Muscle of leg (tissue), 16 donors: ENCODE measurements at places on chromosomes 6 and 20. TPM values are rescaled to one million over a fixed set of nuclear protein-coding genes. Genes with fewer than 3 reads are reported as not detected.

DNA sequence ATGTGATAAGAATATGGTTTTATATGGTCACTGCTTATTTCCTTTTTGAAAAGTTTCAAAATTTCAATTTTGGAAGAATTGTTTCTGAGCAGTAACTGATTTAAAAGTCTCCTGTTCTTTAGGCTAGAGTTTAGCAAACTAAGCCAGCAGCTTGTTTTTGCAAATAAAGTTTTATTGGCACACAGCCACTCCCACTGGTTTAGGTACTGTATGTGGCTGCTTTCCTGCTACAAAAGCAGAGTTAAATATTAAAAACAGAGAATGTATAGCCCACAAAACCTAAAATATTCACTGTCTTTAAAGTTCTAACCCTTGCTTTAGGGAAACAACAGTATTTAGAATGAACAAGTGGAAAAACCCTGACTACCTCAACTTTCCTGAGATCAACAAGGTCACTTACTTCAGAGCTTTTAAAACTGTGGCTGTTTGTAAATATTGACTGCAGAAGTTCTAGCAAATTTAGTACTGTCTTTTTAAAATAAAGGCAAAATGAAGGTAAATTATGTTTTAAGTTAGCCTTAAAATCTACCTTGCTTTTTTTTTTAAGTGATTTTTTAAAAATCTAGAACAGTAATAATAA lies 104.1 kb downstream of the B3GAT2 start:
- DNase-seq: no peak
- H3K27ac ChIP-seq: no peak overlapping the region
- H3K4me1 ChIP-seq: no peaks in the 10 kb centered on the region
- H3K36me3 ChIP-seq: peaks cover 8% of the 10 kb centered on the region
- no peaks in the 10 kb centered on the region for H3K27me3 ChIP-seq

GRCh38 chr6:105458084-105458483 lies 55.2 kb upstream of the PREP start:
- DNase-seq: no peak
- no peak overlapping the region for H3K27ac ChIP-seq
- no peaks in the 10 kb centered on the region for H3K36me3 ChIP-seq
- H3K4me1 ChIP-seq: no peaks in the 10 kb centered on the region

- H3K4me3 ChIP-seq: no peak overlapping the region
- peaks cover 42% of the 10 kb centered on the region for H3K4me1 ChIP-seq
- H3K27me3 ChIP-seq: peaks cover 2% of the 10 kb centered on the region
- DNase-seq: no peak
Measured at GRCh38 chr6:3336859-3337515, 78.2 kb downstream of the PSMG4 start.

DNA sequence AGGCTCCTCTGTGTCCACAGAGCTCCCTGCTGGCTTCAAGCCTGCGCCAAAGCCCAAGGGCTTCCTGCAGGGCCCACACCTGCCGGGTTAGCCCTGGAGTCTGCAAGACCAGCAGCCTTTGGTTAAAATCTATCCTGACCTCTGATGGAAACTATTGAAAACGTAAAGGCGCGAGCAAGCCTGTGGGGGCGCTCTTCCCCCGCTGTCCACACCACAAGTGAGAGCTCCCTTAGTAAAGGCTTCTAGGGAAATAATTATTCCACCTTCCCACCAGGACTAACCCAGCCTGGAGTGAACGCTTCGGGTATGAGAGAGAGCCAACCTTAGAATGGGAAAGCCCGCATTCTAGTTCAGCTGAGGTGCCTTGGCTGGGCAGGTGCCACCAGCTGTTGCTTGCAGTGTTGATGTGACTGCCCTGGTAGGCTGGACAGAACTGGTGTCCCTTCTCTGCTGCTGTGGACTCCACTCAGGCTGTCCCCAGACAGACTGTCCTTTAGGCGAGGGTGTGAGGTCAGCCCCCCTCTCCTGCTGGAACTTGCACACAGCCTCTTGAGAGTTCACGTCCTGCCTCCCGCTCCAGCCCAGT lies 68.7 kb downstream of the SYTL3 start:
- no peak overlapping the region for H3K27ac ChIP-seq
- H3K4me3 ChIP-seq: no peak overlapping the region
- H3K27me3 ChIP-seq: no peaks in the 10 kb centered on the region
- peaks cover 14% of the 10 kb centered on the region for H3K4me1 ChIP-seq
- DNase-seq: no peak

DNA sequence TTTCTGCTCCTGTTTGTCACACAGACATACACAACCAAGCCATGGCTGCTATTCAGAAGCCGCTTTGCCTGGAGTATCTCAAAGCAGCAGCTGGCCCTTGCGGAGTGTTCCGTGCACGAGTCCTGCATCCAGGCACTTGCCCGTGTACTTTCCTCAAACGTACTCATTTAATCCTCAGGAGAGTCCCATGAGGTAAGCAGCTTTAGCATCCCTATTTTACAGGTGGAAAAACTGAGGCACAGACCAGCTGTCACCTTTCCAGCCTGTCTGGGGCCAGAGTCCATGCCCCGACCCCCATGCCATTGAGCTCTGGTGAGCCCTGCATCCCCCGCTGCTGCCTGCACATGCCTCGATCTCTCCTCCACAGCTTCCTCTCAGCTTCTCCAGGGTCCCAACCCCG lies 130.0 kb downstream of the ERMARD start:
- no peak overlapping the region for H3K27ac ChIP-seq
- no peaks in the 10 kb centered on the region for H3K4me1 ChIP-seq
- DNase-seq: no peak
- no peak overlapping the region for H3K4me3 ChIP-seq
- no peaks in the 10 kb centered on the region for H3K36me3 ChIP-seq

GRCh38 chr6:113920663-113921267 lies 50.2 kb downstream of the HDAC2 start:
- peaks cover 10% of the 10 kb centered on the region for H3K4me1 ChIP-seq
- no peak overlapping the region for H3K27ac ChIP-seq
- H3K27me3 ChIP-seq: no peaks in the 10 kb centered on the region

Gene ENPP5
- polyA plus RNA-seq: 4.7 TPM

Gene EDN3
- polyA plus RNA-seq: 30.8 TPM
